Fibroblast of upper back skin (primary cell): ENCODE measurements at places on chromosomes 2 and 18.

GRCh38 chr2:191304939-191305875, 60.0 kb downstream of the MYO1B start:
- DNase-seq = peak; percentile 81

DNA sequence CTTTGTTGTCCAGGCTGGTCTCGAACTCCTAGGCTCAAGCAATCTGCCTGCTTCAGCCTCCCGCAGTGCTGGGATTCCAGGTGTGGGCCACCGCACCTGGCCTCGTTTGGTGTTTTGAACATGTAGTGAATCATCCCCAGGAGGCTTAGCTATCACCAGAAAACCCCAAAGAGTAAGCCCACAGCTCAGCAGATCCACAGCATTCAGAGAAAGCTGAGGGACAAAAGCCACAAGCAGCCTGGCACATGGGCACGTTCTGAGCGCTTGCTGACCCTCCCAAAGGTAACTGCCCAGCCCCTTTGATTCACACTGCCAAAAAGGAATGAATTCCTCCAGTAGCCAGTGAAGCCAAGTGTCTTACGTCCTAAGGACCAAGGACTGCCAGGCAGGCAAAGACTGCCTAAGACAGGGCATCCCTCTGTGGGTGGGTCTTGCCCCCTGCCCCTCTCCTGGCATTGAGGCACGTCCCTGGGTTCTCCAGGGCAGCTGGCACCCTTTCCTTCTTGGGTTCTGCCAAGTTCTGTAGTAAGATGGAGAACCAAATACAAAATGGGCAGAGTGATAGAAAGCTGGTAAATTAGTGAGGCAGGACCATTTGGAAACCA, 31.7 kb downstream of the MBP start:
- DNase-seq = no peak

- DNase-seq = no peak
Observed at GRCh38 chr2:219798430-219798829, 171.0 kb downstream of the SLC4A3 start.

GRCh38 chr2:715038-715437, 37.8 kb upstream of the TMEM18 start:
- DNase-seq = no peak

DNA sequence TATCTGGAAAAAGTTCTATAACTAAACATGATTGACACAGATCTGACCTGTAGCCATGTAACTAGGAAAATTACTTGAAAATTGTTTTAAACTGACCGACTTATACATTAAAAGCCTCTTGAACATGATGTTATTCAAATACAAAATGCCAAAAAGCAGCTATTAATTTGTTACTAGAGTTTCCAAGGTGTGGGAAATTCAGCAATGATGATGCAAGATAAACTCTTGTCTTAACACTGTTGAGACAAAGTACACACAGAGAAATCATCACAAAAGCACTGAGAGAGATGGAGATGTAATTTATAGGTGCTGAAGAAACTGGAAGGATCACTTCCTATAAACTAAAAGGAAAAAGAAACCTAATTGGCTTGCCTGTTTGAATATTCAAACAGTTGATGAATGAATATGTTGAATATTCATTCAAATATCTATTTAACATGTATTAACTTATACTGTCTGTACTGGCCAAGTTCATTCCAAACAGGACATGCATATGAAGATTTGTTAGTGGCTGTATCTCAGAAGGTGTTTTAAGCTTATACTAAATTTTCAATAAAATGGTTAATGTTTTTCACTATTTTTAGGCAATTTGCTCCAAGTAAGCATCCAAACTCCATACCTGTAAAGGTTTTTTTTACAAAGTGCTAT, 34.6 kb upstream of the WDR75 start:
- DNase-seq = peak; percentile 11

GRCh38 chr2:177183860-177184259, 28.7 kb upstream of the HNRNPA3 start:
- DNase-seq = no peak

GRCh38 chr2:68722712-68723111, 11.9 kb upstream of the ARHGAP25 start:
- no peak for DNase-seq

DNA sequence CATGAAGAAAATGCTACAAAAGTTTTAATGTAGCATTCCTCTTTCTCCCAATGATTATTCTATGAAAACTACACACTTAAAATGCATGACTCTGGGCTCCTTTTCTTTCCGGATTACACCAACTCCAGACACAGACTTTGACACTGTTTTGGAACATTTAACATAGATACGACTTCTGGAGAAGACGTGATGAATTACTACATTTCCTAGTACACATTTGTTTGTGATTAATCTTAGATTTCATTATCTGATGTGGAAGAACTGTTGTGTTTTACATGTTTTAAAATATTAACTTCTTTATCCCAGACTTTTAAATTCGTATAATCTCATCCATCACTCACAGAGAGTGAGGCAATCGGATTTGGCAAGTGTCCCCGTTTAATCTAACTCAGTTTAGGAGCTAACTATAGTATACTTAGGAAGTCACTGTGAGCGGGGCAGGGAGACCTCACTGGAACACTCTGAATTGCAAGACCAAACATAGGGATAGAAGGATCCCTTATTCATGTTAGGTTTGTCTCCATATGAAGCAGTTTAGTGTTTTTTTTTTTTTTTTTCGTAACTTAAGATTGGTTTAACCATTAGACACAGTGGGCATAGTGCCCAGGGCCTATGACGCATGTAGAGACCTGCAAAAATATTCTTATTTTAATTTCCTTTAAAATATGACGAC, 66.7 kb downstream of the PDE1A start:
- DNase-seq = peak; percentile 73

GRCh38 chr2:157825885-157826284, 50.2 kb downstream of the ACVR1 start:
- peak; percentile 60 for DNase-seq

GRCh38 chr2:48855142-48855541, 99.6 kb upstream of the LHCGR start:
- DNase-seq = no peak

DNA sequence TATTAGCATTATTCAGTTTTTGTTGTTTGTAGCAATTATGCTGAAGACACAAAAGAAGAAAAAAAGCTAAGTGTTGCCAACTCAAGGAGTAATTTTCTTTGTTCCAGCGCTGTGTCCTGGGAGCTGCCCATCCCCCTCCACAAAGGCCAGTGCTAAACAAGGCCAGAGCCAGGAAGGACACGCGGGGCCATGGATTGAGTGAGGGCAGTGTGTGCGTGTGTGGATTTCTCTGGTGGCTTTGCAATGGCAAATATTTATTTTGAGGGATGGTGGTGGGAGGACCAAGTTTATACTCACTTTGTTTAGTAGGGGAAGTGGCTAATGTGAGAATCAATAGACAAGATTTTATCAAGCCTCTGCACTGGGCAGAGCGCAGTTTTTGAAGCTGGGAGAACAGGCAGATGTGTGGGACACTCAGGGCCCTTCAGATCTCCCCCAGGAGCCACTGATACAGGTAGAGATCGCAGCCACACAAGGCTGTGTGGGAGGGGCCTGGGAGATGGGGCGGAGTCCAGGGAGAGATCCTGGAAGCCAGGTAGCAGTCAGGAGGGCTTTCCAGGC, 11.4 kb downstream of the AGAP1 start:
- no peak for DNase-seq

DNA sequence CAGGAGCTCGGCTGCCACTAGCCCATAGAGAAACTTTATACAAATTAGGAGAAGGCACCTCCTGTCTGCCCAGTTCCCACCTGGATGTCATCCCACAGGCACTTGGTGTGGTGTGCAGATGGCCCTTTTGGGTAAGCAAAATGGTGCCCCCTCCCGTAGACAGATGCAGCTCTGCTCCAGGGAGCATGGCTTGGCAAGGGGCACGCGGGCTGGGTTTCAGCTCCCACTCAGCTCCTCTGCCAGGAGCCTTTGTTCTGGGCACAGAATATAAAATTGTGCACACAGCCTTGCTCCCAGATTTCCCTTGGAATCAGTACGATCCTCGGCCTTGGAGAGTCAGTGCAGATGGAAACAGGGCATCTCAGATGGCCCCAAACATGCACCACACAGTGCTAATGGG, 20.3 kb upstream of the KCNF1 start:
- DNase-seq = no peak

- no peak for DNase-seq
Observed at GRCh38 chr18:63245600-63245999, 74.0 kb downstream of the BCL2 start.

DNA sequence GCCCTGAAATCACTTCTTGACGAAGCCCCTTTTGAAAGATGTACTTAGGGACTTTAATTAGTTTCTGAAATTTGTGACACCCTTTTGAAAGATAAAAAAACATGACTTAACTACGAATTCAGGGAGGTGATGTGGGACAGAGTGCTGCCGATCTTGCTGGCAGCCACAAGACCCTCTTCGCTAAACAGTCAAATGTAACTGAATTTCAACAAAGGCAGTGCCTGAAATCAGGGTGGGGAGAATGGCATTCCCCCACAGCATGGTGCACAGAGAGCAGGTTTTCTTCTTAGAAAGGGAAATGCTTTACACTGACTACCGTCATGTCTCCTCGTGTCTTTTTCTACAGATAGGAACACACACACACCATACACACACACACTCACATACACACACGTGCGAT, 640.2 kb upstream of the POU3F3 start:
- DNase-seq = no peak

DNA sequence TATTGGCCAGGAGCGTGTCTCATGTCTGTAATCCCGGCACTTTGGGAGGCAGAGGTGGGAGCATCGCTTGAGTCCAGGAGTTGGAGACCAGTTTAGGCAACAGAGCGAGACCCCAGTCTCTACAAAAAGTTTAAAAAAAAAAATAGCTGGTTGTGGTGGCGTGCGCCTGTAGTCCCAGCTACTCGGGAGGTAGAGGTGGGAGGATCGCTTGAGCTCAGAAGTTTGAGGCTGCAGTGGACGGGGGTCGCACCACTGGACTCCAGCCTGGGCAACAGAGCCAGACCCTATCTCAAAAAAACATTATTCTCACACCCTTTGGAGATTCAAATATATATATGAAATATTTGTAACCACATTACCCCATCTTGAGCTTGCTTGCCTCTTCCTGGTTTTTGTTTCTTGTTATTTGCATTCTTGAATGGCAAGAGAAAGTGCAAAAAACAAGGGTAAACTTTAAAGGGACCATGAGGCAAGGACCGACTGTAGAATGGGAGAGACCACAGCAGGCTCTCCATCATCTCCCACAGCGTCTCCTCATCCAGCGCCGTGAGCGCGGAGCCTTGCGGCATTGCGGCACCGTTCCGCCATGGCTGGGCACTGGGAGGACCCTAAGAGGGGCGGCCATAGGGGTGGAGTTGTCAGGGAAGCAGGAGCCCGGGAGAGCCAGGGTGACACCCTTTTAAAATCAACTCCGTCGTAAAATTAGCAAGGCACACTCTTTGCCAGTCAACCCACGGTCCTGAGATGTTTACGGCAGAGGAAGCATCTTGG, 1.4 kb downstream of the ELP2 start:
- no peak for DNase-seq

- no peak for DNase-seq
Observed at GRCh38 chr2:126771094-126771493, 115.1 kb downstream of the GYPC start.

GRCh38 chr18:79438898-79439627, 43.3 kb downstream of the NFATC1 start:
- peak; percentile 77 for DNase-seq

DNA sequence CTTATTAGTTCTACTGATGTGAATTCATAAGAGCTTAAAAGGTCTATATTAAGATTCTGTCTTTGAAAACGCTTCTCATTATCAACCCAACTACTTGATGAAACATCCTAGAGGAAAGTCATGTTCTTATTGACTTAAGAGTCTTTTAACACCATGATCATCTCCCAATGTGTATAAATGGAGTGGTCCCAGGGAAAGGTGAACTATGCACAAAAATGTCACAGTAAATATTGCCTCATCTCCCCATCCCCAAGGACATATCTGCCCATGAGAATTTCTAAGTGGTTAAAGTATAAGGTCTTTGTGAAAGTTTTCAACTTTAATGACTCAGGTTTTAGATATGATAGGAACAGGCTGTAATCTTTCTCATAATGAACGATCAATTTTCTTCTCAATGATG, 240.1 kb downstream of the IRS1 start:
- no peak for DNase-seq

GRCh38 chr2:65061146-65061909, 5.1 kb downstream of the CEP68 start:
- DNase-seq = no peak

GRCh38 chr2:242011991-242012764, 142.6 kb downstream of the RTP5 start:
- no peak for DNase-seq

GRCh38 chr2:230778350-230779063, 65.9 kb downstream of the CAB39 start:
- DNase-seq = no peak

DNA sequence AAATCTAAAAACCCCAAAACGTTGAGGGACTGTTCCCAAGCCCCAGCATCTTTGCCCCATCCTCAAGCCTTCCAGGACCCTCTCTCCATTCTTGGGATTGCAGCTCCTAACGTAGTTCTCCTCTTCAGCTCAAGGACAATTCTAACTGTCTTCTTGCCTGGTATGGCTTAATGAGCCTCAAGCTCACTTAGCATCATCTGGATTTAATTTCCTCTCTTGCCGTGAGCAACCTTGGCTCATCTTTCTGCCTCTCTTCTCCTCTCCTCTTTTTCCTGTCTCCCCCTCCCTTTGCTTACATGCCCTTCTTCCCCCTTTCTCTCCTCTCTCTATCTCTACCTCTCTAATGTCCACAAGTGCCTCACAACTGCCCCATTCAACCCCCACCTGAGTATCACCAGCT, 44.2 kb downstream of the TACR1 start:
- DNase-seq = peak; percentile 50

GRCh38 chr2:112688086-112688880, 32.5 kb upstream of the NT5DC4 start:
- no peak for DNase-seq

DNA sequence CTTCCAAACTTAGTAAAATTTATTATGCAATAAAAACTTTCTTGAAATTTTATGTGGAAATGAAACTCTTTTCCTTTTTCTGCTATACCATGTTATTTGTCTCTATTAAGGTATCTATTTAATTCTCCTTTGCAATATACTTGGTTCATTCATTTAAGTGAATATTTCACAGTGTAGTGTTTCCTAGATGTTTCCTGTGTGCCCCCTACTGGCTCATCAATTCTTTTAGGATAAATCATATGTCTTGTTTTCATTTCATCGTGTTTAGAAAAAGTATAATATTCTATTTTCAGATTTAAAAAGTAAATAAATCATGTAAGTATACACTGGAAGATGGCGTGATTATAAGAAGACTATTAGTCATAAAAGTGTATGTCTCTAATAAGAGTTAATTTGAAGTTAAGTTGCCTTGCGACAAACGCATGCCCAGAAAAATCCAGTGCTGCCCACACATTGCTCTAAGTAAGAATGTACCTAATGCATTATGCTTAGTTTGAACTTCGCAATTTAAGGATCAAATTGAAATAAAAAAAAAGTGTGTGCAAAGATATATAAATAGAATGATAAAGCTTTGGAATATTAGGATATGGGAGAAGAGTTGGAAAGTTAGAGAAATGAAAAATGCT, 525.4 kb downstream of the KCNJ3 start:
- peak; percentile 1 for DNase-seq

- no peak for DNase-seq
Observed at GRCh38 chr18:26531605-26532298, 16.6 kb downstream of the KCTD1 start.

GRCh38 chr2:71800851-71801250, 346.8 kb downstream of the CYP26B1 start:
- DNase-seq = no peak

- DNase-seq = no peak
Observed at GRCh38 chr2:227860221-227860641, 11.2 kb upstream of the DAW1 start.
